ENCODE measurements at places on chromosomes 4 and X. TPM values are rescaled to one million over a fixed set of nuclear protein-coding genes. Genes with fewer than 3 reads are reported as not detected.

GRCh38 chrX:154800478-154801210, 4.6 kb downstream of the MPP1 start:
- no peak for DNase-seq

DNA sequence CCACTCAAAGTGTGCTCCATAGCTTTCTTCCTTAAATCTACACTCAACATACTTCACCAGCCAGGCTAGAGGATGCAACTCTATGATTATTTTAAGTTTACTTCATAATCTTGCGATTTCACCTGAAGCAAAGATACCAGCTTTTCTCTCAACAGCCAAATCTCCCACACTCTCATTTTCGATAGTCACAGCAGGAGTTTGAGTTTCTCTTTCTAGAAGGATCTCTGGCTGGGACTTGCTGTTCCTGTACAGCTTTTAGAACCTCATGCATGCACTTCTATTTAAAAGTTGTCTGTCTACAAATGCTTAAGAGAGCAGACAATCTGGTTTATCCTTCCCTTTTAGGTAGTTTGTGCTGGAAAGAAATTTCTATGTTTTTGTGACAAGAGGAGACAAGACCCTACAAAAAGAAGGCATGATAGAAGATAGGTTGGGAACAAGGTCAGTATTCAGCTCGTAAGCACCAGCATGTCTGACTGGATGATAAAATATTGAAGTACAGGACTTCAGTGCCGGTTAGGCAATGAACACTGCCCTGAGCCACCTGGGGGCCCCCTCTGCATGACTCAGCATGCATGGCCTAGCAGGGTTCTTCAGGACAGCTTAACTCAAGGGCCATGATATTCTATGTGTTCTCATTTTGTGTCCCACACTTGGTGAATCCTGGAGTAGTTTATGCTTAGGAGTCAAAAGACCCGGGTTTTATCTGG, 65.6 kb downstream of the ATXN3L start:
- no peak for DNase-seq

Gene ZNF595
- 6.5 TPM for total RNA-seq

Gene COX7B2
- not detected for total RNA-seq

Gene MAGEC2
- total RNA-seq, result not detected

- peak; percentile 79 for DNase-seq
These were observed 40.6 kb downstream of the FAM149A start for GRCh38 chr4:186144946-186145569.

DNA sequence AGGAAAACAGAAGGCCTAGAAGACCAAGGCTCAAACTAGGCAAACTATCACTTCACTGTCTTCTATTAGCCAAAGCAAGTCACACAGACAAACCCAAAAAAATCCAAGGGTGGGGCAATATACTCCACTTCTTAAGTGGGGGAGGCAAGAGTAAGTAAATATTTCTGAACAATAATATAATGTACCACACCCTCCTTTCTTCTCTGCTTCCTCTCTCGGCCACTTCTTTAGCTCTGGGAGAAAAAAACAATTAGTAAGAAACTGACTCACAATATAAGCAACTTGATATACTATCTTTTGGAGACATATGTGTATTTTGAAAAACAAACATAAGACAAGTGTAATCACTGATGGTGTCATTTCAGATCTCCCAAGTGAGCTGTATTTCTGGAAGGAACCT, 14.8 kb downstream of the DCAF8L1 start:
- no peak for DNase-seq

DNA sequence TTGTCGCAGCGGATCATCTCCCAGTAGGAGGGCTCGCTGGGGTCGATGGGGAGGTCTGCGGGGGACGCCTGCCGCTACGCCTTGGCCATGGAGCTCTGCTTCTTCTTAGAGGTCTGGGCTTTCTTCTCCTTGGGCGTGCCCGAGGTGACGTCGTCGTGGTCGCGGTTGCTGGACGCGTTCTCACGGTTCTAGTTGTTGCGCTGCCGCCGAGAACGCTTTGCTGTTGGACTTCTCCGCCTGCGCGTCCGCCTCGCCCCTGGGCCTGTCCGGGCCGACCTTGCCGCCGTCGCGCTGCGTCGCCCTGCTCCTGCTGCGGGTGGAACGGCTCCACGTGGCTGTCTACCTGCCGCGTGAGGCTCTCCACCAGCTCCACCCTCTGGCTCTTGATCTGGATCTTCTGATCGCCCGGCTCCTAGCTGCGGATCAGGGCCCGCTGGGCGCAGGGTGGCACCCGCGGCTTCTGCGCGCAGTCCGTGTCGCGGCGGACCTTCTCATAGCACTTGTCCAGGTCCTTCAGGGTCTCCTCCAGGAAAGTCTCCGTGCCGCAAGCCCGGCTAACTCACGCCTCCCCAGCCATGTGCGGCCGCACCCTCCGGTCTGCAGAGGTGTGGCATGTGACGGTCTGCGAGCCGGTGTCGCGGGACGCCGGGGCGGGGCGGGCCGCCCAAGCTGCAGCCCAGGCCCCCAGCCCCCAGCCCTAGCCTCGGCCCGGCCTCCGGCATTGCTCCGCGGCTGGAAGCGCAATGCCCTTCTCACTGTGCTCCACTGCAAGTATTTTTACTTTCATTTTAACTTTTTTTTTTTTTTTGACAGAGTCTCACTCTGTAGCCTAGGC, 40.5 kb upstream of the OGT start:
- DNase-seq, result peak; percentile 68

DNA sequence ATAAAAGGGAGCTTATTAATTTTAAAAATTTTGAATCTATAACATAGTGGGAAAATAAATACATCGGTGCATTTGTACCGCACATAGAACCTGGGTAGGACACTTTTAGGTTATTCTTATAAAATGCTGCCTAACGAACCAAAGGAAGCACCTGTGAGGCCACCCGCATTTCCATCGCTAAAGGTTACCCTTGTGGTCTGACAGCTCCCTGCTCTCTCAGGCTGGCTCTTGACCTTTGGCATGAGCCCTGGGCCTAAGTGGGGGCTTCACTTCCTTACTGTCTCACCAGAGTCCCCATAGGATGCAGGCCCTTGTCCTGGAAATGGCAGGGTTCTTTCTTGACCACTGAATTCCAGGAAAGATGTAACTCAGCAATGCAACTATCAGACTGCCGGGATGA, 46.0 kb downstream of the HADH start:
- no peak for DNase-seq

DNA sequence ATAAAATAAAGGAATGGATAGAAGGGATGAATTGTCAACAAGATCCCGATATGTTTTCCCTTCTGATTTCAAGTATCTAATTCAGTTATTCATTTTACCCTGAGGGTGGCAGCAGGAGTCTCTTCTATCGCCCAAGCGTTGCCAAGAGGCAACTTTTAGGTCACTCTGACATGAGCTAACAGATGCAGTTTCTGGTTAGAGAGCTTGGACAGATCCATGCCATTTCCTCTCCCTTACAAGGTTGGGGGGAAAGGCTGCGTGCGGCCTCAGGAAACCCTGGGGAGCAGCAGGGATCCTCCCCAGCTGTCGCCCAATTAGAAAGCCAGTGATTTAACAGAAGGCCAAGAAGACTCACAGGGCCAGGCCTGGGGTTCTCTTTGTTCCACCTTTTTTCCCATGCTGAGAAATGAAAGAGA, 35.3 kb upstream of the WAS start:
- no peak for DNase-seq

Gene CAPN6
- total RNA-seq, result 0.05 TPM

- DNase-seq, result no peak
These were observed 576.8 kb upstream of the SMIM31 start for GRCh38 chr4:164177153-164177552.

GRCh38 chrX:68431836-68432235, 1.5 kb downstream of the OPHN1 start:
- DNase-seq, result no peak

Gene SPIN2A
- total RNA-seq, result 0.22 TPM

DNA sequence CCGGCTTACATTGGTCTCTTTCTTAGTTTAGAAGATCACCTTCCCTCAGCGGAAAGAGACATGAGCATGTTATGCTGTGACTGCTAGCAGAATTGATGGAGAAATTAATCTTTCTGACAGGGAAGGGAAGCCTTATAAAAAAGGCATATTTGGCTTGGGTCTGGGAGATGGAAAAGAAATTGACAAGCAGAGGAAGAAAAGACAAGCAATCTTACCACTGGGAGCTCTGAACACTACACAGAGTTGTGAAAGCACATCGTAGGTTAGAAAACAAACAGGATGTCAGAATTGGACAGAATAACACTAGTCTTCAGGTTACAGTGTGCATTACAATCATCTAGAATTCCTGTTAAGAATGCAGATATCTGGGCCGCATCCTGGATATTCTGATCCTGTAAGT, 1493.8 kb upstream of the IGFBP7 start:
- DNase-seq, result no peak

DNA sequence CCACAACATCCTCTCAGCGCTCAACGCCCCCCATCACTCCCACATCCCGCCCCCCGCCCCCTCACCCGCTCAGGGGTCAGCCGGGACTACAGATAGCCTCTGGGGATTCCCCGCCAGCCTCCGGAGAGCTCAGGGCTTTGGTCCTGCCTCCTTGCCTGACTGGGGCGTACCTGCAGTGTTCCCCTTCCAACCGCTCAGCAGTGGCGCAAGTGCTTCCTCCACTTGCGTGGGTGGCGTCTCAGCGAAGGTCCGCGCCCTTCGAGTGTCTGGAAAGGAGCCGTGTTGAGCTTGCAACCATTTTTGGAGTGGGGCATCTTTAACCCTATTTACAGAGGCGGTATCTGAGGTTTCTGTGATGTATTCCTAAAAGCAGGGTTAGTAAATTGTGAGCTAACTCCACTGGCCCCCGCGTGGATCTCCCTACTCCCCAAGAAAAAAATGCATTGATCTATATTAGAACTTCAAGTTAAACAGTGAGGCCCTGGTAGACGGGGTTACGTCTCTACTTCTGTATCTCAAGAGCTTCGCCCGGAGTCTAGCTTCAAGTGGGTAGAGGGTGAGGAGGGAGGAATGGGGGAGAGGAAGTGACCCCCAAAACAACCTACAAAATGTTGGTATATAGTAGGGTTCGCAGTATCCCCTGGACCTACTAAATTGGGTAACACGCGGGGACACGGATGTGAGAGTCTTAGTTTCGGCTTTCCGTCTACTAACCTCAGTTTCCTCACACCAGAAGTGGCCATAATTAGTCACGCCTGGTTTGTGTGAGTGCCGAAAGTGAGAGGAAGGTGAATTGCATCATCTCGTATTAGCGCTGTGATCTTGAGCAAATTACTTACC, 16.1 kb downstream of the NKX3-2 start:
- no peak for DNase-seq

GRCh38 chrX:153644356-153645125, 2.5 kb upstream of the DUSP9 start:
- peak; percentile 35 for DNase-seq

DNA sequence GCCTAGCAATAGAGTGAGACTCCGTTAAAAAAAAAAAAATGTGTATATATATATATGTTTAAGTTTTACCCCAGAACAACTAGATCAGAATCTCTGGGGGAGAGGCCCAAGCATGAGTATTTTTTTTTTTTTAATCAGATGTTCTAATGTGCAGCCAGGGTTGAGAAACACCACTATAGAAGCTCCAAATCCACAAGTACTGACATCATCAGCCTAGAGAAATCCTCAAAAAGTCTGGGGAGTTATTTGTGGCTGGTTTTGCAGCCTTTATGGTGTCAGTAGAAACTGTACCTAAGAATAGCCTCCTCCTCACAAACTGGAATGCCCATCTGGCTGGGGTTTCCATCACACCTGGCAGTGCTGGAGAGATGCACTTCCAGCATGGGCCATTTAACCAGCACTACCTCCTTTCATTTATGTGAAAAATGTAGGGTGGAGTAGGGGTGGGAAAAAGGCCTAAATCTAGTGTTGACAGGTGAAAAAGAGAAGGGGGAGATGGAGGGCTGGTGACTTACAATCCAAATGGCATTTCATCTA, 93.5 kb downstream of the CBLL2 start:
- no peak for DNase-seq

Gene TMEM156
- total RNA-seq, result not detected

Gene CFI
- 11.5 TPM for total RNA-seq

DNA sequence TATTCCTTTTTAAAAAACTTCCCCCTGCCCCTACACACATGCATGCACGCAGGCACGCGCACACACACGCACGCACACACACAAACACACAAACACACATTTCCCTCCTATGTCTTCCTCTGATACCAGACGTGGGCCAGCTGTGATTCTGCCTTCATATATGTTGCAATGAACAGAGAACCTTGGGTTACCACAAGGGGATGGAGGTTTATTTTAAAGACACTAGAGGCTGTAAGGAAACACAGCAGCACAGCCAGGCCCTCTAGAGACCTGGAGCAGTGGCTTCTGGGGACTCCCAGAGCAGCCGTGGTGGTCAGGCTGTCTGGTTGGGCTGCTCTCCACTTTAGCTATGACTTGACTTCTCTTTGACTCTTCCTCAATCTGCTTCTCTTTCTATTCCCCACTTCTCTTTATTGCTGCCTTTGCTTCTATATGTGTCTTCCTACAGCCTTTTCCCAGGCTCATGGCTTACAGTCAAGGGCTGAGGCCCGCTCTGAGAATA, 3.2 kb upstream of the TLR10 start:
- peak; percentile 71 for DNase-seq

DNA sequence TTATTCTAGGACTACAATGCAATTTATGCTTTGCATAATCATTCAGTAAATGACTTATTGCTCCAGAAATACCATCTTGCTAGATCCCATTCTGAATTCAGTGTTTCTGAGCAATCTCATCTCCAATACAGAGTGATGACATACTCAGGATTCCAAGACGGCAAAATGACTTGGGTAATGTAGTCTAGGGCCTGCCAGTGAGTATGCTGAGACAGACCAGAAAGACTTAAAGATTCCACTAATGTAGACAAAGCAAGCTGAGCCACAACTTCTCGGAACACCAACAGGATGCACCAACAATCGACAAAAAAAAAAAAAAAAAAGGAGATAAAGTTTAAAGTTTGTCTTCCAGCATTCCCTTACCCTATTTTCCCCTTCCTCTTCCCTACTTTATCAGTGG, 919 bp upstream of the SEC24B start:
- no peak for DNase-seq

Gene GC
- total RNA-seq, result not detected

DNA sequence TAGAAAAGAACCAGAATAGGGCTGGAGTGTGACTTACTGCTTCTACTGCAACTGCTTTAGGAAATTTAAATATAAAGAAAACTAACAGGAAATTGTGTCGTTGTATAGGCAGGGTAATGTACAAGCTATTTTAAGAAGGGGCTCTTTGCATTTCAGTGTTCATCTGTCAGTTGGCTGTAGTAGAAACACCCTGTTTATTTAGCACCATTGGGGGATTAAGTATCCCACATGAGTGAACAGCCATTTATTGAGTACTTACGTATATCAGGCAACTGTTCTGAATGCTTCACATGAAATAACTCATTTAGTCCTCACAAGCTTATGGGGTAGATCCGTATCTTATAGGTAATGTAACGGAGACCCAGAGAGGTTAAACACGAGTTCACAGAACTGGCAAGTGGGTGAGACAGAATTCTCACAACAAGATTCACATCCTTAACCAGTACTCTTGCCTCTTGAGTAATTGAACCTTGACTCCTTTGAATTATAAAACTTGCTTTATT, 23.9 kb downstream of the STIM2 start:
- DNase-seq, result no peak

Gene ZFP92
- 0.65 TPM for total RNA-seq
